ENCODE measurements at places on chromosomes 4 and X.

DNA sequence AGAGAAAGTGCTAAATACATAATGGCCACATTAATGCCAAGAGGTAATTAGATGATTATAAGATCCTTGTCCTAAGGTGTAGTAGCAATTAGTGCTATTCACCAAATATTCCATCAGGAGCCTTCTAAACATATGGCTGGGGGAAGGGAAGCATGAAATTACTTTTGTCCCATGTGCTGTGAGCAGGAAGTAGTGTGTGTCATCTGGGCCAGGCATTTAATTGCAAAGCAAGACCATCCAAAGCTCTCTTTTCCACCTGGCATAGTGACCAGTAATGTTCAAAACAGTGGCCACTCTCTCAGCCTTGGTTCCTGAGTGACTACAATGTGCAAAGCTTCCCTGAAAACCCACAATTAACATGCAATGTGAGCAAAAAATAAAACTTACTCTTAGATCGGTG lies 144.2 kb upstream of the FAM241A start:
- DNase-seq: no peak

DNA sequence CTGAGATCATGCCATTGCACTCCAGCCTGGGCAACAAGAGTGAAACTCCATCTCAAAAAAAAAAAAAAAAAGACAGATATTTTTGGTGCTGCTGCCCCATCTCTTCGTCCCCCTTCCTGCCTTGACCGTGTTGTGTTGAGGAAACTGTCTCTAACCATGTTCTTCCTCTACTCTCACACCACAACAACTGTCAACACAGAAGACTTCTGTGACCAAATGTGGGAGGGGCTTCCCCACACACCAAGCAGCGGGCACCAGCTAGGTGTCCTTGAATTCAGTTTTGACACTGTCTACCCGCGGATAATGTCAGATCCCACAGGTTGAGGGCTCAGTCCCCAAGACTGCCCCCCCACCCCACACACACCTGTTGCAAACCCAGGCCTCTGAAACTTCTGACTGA lies 104.7 kb upstream of the BCOR start:
- DNase-seq: no peak

DNA sequence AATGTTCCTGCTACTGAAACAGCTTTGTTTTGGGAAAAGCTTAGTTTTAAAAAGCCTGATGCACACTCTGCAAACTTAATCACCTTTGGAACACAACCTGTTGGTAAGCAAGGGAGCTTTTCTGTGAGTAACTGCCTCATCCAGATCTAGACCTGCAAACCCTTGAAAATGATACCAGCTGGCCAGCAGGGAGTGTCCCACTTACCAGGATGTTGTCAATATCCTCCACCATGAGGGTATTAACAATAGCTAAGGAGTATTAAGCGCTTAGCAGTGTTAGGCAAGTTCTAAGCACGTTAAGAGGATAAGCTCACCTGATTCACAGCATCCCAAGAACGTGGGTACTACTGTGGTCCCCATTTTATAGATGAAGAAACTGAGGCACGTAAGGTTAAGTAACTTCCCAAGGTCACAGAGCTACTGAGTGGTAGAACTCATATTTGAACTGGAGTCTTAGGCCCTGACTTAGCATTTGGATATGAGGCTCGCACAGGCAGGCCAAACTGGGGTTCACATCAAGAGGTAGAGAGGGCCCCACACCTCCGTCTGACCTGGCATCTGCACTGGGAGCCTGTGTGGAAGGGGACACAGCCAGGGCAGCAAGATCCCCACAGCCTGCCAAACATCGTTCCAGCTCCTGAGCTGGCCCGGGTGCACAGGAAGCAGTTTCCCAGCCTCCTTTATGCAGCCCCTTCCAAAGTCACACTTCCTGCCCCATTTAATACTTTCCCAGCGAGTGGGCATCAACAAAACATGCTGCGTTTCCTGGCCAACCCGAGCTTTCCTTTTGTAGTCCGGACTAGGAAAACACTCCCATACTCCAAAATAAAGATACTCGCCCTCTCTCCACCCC lies 32.7 kb downstream of the IRF2 start:
- DNase-seq: no peak

DNA sequence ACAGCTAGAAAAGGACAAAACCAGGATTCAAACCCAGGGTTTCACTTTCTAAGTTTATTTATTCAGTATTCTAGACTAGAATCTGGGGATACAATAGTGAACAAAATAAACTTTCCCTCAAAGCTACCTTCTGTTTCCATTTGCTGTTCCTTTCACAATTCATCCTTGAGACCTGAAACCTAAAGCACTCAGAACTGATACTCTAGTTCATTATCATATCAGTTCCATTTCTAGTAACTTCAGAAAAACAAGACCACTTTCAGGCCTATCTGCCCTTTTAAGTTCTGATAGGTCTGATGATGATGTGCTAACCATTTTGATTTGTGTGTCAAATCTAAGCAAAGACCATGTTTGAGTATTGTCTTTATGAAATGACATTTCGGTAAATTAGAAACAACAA lies 7.8 kb upstream of the XK start:
- DNase-seq: no peak

- no peak for DNase-seq
Observed at GRCh38 chr4:65918872-65919271, 248.6 kb upstream of the EPHA5 start.

- no peak for DNase-seq
Observed at GRCh38 chrX:274904-275475, 6.2 kb upstream of the PLCXD1 start.

GRCh38 chr4:13262816-13263215 lies 221.3 kb downstream of the RAB28 start:
- DNase-seq: no peak

DNA sequence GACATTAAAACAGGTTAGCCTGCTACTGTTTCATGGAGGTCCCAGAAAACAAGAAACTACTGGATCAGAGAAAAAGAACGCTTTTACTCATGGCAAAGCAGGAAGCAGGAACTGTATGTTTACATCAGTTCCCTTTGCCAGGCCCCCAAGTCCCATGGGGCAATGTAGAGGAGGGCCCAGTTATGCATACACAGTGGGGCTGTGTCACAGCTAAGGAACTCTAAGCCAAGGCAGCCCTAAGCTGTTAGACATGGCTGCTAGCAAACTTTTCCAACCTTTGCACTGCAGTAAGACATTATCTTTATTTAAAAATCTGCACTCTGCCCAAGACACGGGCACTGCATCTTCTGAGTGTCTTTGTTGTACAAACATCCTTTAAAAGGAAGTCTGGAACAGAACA lies 975.8 kb downstream of the C4orf33 start:
- no peak for DNase-seq

DNA sequence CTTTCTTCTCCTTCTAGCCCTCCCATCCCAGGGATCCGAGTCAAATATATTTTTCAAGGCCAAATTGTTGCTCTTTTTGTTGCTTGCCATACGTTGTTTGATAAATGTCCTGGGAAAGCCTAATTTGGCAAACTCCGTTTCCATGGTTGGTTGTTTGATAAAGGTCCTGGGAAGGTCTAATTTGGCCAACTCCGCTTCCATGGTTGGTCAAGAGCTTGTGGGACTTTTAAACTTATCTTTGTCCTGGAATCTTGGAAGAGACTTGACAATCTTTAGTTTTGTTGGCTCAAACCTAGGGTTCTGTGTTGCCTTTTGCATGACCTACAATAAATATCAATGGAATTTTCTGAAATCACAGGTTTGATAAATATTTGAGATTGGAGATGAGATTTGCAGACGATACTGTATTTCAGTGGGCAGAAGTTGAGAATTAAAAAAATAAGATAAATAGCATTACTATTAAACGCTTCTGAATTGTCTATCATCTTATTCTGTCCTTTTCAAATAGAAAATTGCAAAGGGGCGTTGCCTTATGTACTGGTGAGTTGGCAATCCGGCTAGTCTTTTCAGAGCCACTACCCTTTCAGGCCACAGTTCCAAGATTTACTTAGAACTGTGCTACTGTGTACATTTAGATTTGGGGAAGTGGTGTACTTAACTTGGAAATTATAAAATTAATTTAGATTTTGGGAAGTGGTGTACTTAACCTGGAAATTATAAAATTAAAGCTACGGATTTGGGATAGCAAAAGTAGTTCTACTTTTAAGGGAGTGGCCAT lies 804 bp downstream of the OSTC start:
- DNase-seq: no peak

GRCh38 chr4:168509786-168510185 lies 12.9 kb downstream of the PALLD start:
- no peak for DNase-seq

DNA sequence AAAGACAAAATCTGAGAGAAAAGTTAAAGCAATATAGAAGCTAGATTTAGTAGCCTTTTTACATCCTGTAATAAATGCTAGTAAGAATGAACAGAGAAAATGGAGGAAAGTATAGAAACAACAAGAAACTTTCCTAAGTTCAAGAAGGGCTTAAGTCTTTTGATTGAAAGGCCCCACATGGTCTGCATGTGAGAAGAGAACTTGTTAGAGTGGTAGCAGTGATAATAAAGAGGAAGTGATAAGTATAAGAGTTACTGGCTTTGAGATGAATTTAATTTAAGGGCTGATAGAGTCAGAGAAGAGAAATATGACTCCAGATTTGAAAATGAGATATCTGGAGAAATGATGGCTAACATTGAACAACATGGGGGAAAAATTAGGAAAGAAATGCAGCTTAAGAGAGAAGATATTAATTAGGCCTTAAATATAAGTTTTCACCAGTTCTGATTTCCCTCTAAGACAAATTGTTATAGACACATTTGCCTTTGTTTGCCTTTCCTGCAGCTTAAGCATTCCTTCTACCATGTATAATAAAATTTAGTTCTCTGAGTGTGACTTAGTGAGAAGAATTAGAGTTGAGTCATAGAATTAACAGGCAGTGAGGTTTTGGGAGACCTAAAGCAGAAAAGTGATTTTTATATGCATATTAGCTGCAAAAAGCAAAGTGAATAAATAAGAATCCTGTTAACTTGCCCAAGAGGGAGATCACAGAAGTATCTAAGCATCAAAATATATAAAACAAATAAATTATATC lies 18.4 kb downstream of the ZFX start:
- no peak for DNase-seq

GRCh38 chrX:38664285-38664684 lies 102.9 kb downstream of the TSPAN7 start:
- DNase-seq: peak; percentile 37

- DNase-seq: no peak
Observed at GRCh38 chr4:17188547-17189400, 290.3 kb upstream of the LDB2 start.

DNA sequence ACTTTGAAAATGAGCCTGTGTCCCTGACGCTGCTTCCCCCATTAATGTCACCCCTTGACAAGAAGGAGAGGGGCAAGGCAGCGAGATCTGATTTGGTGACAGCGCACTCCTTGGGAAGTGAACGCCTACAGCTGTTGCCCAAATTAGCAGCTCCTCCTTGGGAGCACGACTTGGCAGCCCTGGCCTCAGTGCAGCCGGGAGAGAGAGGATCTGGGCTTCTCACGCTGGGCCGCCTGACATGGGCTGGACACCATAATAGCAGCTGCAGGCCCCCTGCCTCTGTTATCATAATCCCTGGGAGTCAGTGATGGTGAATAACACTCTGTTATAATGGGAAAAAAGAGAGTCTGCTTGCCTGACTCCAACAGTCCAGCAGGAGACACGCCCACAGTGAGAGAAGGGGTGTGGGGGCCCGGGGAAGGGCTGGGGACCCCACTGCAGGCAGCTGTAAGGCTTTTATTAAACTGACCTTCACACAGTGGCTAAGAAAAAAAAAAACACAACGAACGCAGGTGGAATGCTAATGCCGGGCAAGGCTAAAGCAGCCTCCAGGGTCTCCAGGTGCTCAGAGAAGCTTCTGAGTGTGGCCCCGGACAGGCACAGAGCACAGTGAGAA lies 73.3 kb downstream of the PSAPL1 start:
- DNase-seq: no peak

DNA sequence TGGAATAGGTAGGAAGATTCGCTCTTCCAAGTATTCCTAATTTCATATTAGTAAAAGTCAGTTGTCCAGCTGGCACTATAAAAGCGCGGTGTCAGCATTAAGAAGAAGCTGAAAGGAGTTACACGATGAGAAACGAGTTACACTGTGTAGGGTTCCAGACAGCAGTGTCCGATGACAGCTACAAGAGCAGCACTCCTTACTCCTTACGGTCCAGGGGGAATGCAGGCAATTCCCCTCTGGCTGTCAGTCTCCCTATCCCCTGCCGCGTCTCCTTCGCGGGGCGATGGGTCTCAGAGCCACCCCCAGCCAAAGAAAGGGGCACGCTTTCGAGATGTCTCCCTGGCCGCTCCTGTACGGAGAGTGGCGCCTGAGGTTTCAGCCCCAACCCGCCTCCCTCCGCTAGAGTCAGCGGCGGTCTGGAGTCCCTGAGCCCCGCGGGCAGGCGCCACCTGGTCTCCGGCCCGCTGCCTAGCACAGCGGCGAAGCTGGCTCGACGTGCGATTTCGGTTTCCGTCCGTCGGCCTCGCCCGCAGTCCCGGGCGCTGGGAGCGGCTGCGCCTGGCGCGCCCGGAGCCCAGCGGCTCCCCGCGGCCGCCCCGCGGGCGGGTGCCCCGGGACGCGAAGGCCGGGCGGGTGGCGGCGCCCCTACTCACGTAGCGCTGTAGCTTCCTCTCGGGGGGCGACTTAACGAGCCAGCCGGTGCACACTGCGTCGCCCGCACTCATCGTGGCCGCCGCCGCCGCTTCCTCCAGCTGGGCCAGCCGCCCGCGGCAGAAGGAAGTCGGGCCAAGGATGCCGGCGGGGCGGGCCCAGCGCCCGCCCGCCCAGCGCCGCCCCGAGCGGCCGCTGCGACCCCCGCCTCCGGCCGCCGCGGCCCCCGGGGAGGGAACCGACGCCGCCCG lies at the start of gene GAB3:
Gene GAB3, minus strand, starts transcription at position 777 of the 902 bp plus-strand sequence. Its CDS starts 52 bp downstream, at position 725.
- DNase-seq: no peak

- no peak for DNase-seq
Observed at GRCh38 chr4:62006108-62006507, 806.0 kb downstream of the ADGRL3 start.

GRCh38 chr4:23923141-23923540 lies 33.3 kb upstream of the PPARGC1A start:
- DNase-seq: no peak

- no peak for DNase-seq
Observed at GRCh38 chr4:31241504-31242106, 521.4 kb downstream of the PCDH7 start.

- DNase-seq: no peak
Observed at GRCh38 chrX:47458528-47458927, 24.5 kb downstream of the ZNF41 start.

GRCh38 chr4:12761694-12762093 lies 722.4 kb downstream of the RAB28 start:
- no peak for DNase-seq

GRCh38 chr4:93855926-93856325 lies 27.4 kb downstream of the ATOH1 start:
- no peak for DNase-seq

DNA sequence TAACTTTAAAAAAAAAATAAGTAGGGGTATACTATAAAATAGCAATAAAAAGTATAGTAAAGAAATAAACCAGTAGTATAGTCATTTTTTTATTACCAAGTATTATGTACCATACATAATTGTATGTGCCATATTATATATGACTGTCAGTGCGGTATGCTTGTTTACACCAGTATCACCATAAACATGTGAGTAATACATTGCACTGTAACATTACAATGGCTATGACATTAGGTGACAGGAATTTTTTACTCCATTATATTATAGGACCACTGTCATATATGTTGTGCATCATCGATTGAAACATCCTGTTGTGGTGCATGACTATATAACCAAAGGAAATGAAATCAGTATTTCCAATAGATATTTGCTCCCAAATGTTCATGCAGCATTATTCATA lies 176.9 kb upstream of the ARHGAP24 start:
- no peak for DNase-seq

- no peak for DNase-seq
Observed at GRCh38 chr4:114980932-114981708, 132.3 kb downstream of the NDST4 start.

- no peak for DNase-seq
Observed at GRCh38 chrX:147800663-147801062, 111.1 kb upstream of the FMR1 start.

Data from NCI-H2107 (cell line).